Kidney (tissue), 22 donors: ENCODE measurements at places on chromosomes 6 and 20. TPM values are rescaled to one million over a fixed set of nuclear protein-coding genes. Genes with fewer than 3 reads are reported as not detected.
A peak's percentile ranks its signal among the peaks of the same experiment; 100 is the strongest.

Gene C6orf58
- total RNA-seq, result not detected

Gene MUC22
- total RNA-seq, result not detected

DNA sequence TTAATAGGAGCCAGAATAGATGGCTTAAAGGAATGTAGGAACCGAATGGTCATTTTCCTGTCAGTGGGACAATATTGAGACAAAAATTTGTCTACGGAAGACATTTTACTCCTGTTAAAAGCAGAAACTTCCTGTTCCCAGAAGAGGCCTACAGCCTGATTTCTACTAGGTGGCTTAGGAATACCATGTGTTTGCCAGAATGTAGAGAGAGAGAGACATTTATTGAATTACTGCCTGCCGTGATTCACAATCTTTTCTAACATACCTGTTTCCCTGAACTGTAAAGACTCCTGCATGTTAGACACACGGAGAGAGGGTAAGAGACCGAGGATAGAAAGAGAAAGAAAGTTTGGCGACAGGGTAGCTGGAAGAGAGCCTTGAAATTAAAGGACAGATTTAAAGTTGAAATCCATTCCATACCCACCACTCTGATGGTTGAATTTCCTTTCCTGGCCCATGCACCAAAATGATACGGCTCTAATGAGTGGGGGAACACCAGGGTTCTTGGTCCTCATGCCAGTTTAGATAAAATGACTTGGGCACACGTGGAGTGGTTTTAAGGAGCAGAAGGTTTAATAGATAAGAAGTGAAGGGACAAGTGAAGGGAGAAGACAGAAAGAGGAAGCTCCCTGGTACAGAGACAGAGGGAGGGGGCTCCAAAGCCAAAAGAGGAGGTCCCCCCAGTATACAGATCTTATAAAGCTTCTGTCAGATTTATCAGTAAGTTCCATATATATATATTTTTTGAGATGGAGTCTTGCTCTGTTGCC lies 22.5 kb downstream of the NCOA3 start:
- H3K27me3 ChIP-seq, result no peaks in the 10 kb centered on the region
- peak overlapping the region; percentile 15 for H3K27ac ChIP-seq
- no peak overlapping the region for H3K4me3 ChIP-seq

DNA sequence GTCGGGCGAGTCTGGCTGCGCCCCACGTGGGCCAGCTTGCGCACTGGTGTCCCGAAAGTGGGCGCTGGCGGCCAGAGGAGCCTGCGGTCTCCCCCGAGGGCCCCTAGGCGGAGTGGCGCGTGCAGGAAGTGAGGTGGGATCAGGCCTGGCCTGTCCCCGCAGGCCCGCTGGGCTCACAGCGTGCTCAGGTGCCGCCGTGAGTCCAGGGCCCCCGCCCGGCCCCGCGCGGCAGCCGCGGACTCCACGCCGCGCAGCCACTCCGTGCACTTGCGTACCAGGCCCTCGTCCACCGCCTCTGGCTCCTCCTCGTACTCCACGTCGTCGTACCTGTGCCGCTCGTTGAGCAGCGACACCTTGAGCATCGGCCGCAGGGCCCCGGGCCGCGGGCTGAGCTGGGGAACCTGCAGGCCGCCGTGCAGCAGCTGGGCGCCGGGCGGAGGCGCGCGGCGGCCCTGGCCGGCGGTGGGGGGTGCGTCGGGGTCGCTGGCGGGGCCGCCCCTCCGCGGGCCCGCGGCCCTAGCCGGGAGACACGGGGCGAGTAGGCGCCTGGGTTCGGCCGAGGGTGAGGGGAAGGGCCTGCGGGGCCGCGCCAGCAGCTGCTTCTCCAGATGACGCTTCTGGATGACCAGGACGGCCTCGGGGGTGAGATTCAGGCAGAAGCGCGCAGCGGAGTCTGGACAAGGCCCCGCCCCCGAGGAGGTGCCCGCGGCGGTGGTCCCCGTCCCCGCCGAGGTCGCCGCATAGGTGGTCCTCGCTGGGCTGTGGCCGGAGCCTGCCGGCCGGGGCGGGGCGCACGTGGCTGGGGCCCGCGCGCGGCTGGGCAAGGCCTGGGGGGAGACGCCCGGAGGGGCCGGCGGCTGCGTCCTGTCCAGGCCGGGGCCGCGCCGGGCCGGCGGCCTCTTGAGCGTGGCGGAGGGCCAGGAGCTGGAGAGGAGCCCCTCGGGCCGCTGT lies 835 bp downstream of the PRR18 start:
- peaks cover 6% of the 10 kb centered on the region for H3K4me1 ChIP-seq
- no peaks in the 10 kb centered on the region for H3K36me3 ChIP-seq
- DNase-seq, result peak; percentile 69

- H3K27ac ChIP-seq, result peak overlapping the region; percentile 86
- H3K4me3 ChIP-seq, result peak overlapping the region; percentile 69
- DNase-seq, result no peak
- no peaks in the 10 kb centered on the region for H3K4me1 ChIP-seq
Observed at GRCh38 chr6:151690303-151690702, 117.2 kb upstream of the ESR1 start.

GRCh38 chr6:130900913-130901312 lies 73.7 kb downstream of the SMLR1 start:
- H3K36me3 ChIP-seq, result no peaks in the 10 kb centered on the region
- DNase-seq, result no peak
- no peaks in the 10 kb centered on the region for H3K4me1 ChIP-seq
- no peak overlapping the region for H3K4me3 ChIP-seq
- no peaks in the 10 kb centered on the region for H3K27me3 ChIP-seq

DNA sequence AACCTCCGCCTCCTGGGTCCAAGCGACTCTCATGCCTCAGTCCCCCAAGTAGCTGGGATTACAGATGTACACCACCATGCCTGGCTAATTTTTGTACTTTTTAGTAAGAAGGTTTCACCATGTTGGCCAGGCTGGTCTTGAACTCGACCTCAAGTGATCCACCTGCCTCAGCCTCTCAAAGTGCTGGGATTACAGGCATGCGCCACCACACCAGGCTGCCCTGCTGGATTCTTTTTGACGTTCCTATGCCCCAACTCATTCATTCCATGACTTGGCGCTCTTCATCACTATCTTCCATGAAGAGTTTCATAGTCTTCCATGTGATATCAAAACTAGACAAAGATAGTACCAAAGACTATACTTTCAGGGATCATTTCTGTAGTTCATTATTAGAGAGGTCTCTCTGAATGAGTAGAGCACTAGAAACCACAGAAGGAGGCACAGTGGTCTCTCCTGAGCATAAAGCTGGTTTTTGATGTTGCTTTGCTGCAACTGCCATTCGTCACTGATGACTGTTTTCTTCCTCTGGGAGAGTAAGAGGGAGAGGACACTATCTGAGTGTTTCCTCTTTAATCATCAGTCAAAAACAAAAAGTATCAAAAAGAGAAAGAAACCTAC lies 23.5 kb downstream of the DNAAF9 start:
- no peaks in the 10 kb centered on the region for H3K27me3 ChIP-seq
- H3K27ac ChIP-seq, result no peak overlapping the region
- H3K4me3 ChIP-seq, result no peak overlapping the region
